IPS DF 19.7 (cell line): ENCODE measurements at places on chromosomes 7 and 10.

DNA sequence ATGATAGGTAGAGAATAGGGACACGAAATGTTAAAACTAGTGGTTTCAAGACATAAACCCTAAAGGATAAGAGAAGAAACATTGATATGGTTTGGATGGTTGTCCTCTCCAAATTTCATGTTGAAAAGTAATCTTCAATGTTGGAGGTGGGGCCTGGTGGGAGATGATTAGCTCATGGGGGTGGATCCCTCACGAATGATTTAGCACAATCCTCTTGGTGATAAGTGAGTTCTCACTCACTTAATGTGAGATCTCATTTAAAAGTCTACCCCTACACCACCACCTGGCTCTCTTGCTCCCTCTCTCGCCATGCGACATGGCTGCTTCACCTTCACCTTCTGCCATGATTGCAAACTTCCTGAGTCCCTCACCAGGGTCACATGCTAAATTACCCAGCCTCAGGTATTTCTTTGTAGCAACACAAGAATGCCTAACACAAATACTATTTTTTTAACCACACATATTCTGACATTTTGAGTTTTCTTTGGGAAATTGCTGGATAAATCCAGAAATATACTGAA, 242.4 kb upstream of the PHF14 start:
- no peak for DNase-seq

DNA sequence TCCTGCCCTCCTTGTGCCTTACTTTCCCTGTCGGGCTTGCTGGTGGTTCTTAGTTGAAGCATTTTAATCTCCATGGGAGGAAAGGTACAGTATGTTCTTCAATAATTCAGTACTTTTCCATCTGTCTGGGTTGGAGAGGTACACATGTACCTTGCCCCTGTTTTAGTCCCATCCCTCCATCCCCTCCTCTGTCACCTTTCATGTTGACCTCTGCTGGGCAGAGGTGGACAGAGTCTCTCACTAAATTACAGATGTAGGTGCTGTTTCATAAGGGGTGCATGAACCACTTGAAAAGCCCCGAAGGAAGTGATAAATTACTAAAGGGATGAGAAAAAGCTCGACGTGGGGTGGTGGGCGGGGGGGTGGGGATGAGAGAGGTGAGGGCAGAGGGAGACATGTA, 5.4 kb downstream of the AGFG2 start:
- DNase-seq: no peak

DNA sequence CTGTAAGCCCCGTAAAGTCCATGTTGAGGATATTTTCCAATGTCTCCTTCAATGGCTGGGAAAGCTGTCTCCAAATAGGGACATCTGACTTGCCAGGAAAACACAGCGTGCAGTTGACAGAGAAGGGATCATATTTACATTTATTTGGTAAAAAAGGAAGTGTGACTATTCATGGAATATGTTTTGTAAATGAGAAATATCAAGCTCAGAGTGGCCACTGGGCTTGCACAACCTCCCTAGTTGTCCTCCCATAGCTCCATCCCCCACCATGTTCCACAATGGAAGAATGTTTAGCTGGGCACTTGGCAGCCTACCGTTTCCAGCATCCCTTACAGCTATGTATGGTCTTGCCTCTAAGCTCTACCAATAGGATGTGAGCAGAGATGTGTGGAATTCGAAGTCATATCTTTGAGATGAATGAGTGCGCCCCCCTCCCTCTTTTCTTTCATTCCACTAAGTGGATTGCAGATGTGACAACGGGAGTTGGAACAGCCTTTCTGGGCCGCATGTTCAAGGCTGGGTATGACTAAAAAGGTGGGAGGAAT, 306.6 kb upstream of the ZMIZ1 start:
- DNase-seq: no peak

DNA sequence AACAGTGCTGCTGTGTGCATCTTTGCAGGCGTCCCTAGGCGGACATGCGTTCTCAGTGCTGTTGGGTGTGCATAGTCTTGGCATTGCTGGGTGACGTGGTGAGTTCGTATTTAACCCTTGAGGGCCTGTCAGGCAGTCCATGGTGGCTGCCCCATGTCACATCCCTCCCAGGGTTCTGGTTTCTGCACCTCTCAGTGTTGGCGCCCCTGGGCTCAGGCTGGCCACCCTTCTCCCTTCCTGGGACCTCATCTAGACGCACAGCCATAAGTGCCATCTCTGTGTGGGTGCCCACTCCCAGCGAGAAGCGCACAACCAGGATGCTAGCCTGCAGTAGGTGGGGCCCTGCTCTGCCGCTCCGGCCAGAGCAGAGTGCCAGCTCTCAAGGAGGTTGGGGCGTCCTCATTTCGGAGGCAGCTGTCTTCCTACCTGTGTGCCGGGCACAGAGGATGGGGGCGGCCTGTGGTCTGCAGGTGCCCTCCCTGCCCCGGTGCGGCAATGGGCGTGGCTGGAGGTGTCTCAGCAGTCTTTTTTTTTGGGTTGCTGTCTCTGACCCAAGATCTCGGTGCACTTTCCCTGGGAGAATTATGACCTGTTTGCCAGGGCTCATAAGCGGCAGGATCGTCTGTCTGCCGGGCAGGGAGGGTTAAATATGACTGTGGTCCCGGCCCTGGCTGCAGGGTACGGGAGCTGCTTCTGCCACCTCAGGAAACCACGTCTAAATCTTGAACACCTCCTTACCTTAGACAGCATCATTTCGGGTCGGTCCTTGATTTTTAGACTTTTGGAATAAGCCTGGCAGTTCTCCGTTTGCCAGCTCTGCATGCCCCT, 6.5 kb downstream of the INPP5A start:
- DNase-seq: no peak

DNA sequence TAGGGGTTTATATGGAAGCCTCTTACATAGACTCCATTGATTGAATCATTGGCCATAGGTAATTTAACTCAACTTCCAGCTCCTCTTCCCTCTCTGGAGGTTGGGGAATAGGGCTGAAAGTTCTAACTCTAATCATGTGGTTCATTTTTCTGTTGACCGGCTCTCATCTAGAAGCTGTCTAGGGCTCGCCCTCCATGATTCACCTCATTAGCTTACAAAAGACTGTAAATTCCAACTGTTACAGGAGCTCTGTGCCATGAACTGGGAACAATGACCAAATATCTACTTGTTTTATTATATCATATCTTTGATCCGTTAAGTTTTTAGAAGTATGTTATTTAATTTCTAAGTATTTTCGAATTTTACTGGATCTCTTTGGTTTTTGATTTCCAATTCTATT, 263.0 kb downstream of the TCF7L2 start:
- no peak for DNase-seq

DNA sequence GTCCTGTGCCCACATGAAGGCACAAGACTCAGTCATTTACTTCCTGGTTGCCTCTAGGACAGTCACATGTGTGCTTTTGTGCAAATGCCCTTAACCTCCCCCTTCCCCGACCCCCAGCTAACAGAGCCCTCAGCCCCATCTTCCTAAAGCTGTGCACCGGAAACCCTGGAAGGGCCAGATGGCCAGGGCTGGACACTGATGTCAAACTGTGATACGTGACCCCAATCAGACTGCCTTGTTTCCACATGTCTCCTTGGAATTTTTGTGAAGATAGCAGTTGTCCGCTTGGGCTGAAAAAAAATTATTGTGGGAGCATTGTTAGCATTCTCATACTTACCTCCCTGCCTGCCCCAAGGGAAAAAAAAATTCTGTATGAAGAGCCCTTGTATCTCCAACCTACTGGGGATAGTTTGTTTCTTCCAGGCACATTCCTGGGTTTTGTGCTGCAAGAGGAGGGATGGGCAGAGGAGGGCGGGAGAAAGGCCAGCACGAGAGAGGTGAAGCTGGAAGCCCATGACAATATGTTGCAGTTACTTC, 17.0 kb upstream of the ADAM12 start:
- DNase-seq: no peak

DNA sequence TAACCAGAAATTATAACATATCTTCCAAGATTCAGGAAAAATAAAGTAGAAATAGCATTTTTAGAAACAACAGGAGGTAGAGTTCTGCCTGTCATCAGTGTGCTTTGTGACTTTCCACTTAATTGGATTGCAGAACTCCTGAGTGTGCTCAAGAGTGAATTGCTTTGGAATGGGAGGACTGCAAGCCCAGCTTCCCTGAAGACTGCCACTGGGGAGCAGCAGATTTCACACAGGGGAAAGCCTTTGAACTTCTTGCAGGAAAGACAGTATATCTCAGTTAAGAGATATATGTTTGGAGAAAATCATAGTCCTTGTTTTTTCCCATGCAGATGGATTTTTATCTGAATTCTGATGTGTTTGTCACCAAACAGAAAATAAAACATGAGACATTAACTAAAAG, 124.5 kb downstream of the TMEM168 start:
- DNase-seq: no peak

GRCh38 chr7:148419856-148420832, 170.4 kb upstream of the C7orf33 start:
- no peak for DNase-seq

DNA sequence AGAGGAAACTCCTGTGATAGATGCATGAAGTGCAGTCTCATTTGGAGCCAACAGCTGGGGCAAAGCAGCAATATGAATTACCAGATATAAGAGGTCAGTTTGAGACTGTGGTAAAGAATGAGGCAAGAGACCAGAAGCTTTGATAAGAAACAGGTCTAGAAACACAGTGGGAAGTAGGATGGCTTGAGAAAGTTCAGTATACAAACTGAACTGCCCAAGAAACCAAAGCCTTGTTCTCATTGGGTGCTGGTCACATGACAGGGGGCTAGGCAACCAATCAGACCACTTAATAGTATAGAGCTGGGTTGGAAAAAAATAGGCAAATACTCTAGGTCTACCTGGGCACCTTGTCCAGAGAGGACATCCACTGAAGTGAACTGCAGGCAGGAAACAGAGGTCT, 46.2 kb upstream of the PLCE1 start:
- no peak for DNase-seq

- DNase-seq: no peak
Observed at GRCh38 chr10:22294694-22295093, 21.5 kb upstream of the COMMD3 start.

- DNase-seq: no peak
Observed at GRCh38 chr7:110827287-110827855, 263.6 kb upstream of the LRRN3 start.

DNA sequence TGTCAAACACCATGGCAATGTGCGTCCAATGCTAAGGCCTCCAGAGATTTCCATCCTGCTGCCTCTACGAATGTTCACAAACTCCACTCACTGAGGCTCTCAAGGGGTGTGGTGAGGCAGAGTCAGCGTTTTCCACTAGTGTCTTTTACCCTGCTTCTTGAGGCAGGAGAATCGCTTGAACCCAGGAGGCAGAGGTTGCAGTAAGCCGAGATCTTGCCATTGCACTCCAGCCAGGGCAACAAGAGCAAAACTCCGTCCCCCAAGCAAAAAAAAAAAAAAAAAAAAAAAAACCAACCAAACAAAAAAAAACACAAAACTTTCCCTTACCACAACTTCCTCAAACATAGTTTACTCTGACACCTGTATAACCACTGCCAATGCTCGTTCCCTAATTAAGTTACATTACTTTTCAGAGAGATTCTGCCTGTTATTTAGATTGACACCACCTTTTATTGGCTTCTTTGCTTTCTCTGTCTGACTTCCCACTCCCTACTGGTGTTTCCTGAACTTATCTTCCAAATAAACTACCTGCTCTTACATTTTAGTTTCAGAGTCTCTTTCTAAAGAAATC, 102.1 kb upstream of the ZNF746 start:
- DNase-seq: no peak

DNA sequence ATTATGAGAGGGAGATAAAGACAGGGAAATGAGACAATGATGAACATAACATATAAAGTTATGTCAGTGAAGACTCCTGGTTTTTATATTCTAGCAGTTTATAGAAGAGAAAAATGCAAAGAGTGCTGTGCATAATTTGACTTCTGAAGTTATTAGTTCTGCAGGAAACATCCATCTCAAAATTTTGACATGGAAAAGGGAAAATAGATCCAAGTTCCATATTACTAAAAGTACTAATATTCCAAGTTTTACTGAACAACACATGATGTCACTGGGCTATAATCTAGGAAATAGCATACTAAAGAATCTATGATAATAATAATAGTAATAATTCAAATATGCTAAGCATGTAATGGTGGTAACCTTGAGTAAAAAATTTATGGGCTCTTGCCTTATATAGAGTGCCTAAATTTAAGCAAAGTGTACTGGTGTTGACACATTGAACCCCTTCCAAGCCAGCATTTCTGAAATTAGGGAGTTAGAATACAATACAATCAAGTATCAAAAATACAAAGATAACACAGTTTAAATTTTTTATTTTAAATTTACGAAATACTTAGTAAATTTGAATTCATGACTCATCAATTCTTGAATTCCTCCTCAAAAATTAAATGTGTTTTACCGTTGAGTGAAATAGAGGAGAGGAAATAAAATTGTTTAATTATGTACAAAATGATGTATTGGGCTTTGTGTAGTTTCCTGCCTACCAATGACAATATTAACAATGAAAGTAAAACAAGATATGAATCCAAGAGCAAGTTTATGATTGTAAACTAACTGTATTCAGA, 102.8 kb upstream of the KCND2 start:
- no peak for DNase-seq

DNA sequence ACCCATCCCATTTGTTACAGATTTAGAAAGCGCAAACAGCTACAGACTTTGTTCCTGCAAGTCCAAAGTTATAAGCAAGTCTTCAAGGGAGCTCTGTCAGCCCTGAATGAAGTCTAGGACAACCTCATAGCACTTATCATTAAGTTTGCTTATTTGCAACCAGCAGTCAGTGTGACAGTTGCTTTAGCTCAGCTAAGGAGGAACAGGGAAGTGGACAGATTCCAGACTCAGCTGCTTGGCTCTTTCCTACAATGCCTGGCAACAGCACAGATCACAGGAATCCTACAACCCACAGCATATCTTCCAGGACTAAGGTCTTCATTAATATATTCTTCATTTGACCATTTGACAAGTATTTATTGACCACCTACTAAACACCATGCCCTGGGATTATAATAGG, 17.4 kb upstream of the KIF5B start:
- no peak for DNase-seq

DNA sequence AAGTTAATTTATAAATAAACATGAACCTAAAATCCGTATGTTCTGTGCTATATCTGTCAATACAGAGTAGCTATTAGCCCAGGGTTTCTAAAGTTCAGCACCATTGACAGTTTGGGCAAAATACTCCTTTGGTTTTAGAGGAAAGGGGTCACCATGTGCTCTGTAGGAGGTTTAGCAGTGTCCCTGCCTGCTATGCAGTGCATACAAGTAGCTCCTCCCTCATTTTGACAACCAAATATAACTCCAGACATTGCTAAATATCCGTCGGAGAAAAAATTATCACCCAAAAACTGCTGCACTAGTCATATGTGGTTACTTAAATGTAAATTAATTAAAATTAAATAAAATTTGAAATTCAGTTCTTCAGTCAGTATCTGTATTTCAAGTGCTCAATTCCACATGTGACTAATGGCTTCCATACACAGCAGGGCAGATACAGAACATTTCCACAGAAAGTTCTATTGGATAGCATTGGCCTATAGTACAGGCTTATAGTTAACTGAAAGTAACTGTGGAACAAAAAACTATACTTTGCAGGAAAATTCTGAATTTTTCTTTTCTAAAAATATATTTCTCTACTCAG, 6.4 kb downstream of the UPF2 start:
- no peak for DNase-seq
